ENCODE measurements at places on chromosomes 3 and 15.

DNA sequence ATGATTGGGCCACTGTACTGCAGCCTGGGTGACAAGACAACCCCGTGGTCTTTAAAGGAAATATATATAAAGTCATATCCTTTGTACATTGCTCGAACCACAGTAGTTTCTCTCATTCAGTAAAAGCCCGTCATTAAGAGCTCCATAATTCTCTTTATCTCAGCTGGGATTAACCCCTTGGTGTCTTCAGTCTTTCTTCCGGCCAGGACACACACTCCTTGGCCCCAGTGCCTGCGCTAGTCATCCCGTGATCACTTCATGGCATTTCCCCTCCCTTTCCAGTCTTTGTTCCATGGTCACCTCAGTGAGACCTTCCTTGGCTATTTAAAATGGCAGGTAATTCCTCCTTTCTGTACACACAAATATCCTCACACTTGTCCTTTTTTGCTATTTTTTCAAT is 3.3 kb downstream of the RPL35A start:
- no peak for DNase-seq

GRCh38 chr15:101361418-101361817 is 66.4 kb upstream of the SNRPA1 start:
- no peak for DNase-seq

DNA sequence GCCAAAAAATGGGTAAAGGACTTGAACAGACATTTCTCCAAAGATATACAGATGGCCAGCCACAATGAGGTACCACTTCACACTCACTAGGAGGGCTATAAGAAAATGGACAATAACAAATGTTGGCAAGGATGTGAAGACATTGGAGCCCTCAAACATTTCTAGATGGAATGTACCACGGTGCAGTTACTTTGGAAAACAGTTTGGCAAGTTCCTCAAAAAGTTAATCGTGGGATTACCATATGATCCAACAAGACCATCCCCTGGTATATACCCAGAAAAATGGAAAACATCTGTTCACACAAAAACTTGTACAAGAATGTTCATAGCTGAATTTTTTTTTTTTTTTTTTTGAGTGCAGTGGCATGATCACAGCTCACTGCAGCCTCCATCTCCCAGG is 15.9 kb upstream of the HRH1 start:
- no peak for DNase-seq

DNA sequence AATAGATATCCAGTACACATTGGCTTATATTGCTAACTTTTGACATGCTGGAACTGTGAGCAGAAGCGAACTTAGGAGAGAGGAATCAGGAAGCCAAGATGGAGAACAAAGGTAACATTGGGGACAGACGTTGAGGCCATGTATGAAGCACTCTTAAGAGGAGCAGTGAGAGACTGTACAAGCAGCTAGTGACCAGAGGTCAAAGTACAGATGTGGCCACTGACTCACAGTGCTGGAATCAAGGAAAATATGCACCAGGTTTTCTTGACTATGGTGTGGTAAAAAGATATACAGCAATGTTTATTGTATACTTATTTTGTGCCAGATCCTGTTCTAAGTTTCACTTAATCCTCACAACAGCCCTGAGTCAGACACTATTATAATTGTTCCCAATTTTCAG is 2.0 kb upstream of the IL20RB start:
- DNase-seq: no peak

- no peak for DNase-seq
These were observed 110.4 kb downstream of the LRRC28 start for GRCh38 chr15:99361545-99362185.

Data from lower lobe of right lung (tissue), 2 donors.